ENCODE measurements at places on chromosomes 2 and 18.

DNA sequence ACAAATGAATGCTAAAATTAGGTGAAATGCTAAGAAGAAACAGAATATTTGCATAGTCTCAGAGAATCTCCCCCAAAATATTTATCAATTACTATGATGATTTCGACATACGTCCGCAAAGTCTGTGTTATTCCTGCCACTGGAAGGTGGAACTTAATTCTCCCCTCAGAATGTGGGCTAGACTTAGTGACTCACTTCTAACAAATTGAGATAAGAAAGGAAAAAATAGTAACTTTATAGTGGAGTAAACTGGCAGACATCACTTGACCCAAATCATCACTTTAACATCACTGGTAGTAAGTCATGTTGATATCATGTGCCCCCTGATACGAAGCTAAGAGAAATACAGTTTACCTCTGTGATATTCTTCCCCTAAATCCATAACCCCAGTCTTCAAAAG, 23.5 kb downstream of the HADHB start:
- DNase-seq, result no peak

- peak; percentile 9 for DNase-seq
Observed at GRCh38 chr18:13455960-13456481, 237.5 kb downstream of the LDLRAD4 start.

GRCh38 chr2:197010200-197011020, 83.9 kb upstream of the PGAP1 start:
- peak; percentile 23 for DNase-seq

- DNase-seq, result no peak
Observed at GRCh38 chr2:32990556-32990955, 43.8 kb downstream of the LTBP1 start.

GRCh38 chr2:230592775-230593174, 119.9 kb upstream of the CAB39 start:
- DNase-seq, result no peak

GRCh38 chr18:57835904-57836303, 32.8 kb upstream of the ATP8B1 start:
- no peak for DNase-seq

- DNase-seq, result no peak
Observed at GRCh38 chr2:149100739-149101699, 62.5 kb downstream of the LYPD6B start.

GRCh38 chr18:44840058-44840790, 159.5 kb downstream of the SETBP1 start:
- no peak for DNase-seq

All from renal cortical epithelial cell (primary cell).